Aorta (tissue), 5 donors: ENCODE measurements at places on chromosomes 2 and 18. TPM values are rescaled to one million over a fixed set of nuclear protein-coding genes. Genes with fewer than 3 reads are reported as not detected.

Gene MFSD2B
- 0.33 TPM for total RNA-seq

DNA sequence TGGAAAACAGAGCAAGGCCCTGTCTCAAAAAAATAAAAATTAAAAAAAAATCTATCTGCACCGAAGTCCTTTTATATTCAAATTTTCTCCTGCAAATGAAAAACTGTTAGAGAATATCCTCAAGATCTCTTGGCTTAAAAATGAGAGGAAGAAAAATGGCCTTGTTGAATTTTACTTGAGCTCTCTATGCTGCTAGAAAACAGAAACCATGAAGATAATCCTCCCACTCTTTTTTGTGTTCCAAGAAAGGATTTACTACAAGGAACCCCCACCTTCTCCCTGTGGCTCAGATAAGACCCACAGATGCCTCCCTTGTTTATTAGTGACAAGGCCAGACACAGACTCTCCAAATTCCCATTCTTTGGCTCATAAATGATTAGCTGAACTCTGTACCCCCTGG is 71.0 kb downstream of the SGPP2 start:
- no peak for DNase-seq
- no peak overlapping the region for H3K27ac ChIP-seq
- no peaks in the 10 kb centered on the region for H3K27me3 ChIP-seq
- H3K4me3 ChIP-seq: no peak overlapping the region
- no peaks in the 10 kb centered on the region for H3K4me1 ChIP-seq
- H3K36me3 ChIP-seq: no peaks in the 10 kb centered on the region

Gene C1GALT1C1L
- total RNA-seq: 0.29 TPM

Gene NT5C1B
- total RNA-seq: not detected

DNA sequence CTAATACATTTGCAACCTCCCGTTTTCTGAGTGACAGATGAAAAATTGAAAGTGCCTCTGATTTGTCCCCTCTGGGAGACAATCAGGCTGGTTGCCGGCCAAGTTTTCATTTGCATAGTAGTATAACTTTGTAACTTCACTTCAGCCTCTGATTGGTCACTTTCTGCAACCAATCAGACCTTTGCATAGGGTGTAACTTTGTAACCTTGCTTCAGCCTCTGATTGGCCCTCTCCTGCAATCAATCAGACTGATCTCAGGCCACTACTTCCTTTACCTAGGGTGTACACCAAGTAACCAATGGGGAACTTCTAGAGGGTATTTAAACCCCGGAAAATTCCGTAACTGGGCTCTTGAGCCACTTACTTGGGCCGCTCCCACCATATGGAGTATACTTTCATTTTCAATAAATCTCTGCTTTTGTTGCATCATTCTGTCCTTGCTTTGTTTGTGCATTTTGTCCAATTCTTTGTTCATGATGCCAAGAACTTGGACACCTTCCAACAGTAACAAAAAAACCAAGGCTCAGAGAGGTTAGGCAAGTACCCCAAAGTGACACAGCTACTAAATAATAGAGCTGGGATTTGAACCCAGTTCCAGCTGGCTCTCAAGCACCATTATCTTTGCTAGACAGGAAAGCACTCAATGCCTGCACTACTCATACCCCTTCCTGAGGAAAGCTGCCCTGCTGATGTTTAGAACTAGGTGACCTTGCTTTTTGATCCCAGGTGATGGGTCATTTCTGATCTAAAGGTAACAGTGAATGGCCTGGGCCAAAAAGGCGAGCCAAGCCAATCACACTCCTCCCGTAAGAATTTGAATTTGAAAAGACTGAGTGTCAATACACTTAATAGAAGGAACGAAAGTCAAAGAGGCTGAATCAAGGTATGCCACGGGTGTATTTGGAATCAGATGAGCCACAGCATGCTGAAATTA is 10.9 kb upstream of the MYOM1 start:
- H3K27ac ChIP-seq: no peak overlapping the region
- H3K27me3 ChIP-seq: no peaks in the 10 kb centered on the region
- H3K36me3 ChIP-seq: no peaks in the 10 kb centered on the region

- no peak overlapping the region for H3K4me3 ChIP-seq
- no peaks in the 10 kb centered on the region for H3K36me3 ChIP-seq
- H3K27me3 ChIP-seq: no peaks in the 10 kb centered on the region
- no peaks in the 10 kb centered on the region for H3K4me1 ChIP-seq
- no peak for DNase-seq
These were observed 142.6 kb upstream of the CYP1B1 start for GRCh38 chr2:38218591-38218991.

DNA sequence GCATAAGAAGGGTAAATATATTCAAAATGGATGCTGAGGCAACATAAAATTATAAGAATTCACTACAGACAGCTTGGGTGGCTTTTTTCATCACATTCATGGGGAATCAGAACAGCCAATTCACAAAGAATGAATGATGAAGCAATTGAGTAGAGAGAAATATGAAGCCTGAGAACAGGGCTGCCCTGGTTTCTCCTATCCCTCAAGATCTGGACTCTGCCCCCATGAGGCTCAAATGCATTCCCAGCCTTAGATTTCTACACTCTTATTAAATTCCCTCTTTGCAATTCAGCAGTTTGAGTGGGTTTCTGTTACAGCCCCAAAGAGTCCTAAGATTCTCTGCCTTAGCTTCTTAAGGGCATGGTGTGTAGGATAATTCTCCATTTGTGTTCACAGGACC is 172.5 kb downstream of the MAIP1 start:
- H3K36me3 ChIP-seq: no peaks in the 10 kb centered on the region
- DNase-seq: no peak
- no peaks in the 10 kb centered on the region for H3K27me3 ChIP-seq
- H3K27ac ChIP-seq: no peak overlapping the region
- H3K4me1 ChIP-seq: no peaks in the 10 kb centered on the region
- H3K4me3 ChIP-seq: no peak overlapping the region
